ENCODE measurements at places on chromosomes 7 and 10. TPM values are rescaled to one million over a fixed set of nuclear protein-coding genes. Genes with fewer than 3 reads are reported as not detected.

Gene RADIL
- 25.3 TPM for total RNA-seq

Gene SPAM1
- total RNA-seq, result not detected

DNA sequence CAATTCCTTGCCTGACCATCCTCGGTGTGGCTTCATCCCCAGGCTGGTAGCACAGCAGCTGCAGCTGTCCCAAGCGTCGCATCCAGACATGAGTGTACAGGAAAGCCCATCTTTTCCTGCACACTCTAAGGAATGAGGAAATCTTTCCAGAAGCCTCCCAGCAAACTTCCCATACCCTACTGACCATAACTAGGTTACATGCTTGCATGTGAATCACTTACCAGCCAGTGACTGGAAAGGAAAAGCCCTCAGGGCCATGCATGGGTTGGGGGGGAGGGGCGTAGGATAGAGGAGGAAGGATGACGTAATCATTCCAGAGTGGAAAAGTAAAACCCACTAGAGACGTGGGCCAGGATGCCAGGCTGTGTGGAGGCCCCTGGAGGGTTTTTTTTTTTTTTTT lies 18.9 kb upstream of the ZNF212 start:
- no peak for DNase-seq

GRCh38 chr7:158865462-158865922 lies 9.1 kb downstream of the DYNC2I1 start:
- DNase-seq, result no peak

GRCh38 chr7:46738165-46738564 lies 817.1 kb upstream of the IGFBP3 start:
- no peak for DNase-seq

GRCh38 chr10:83346266-83346910 lies 792.9 kb upstream of the GHITM start:
- DNase-seq, result no peak

- DNase-seq, result no peak
Measured at GRCh38 chr10:49759787-49760551, 2.2 kb downstream of the OGDHL start.

DNA sequence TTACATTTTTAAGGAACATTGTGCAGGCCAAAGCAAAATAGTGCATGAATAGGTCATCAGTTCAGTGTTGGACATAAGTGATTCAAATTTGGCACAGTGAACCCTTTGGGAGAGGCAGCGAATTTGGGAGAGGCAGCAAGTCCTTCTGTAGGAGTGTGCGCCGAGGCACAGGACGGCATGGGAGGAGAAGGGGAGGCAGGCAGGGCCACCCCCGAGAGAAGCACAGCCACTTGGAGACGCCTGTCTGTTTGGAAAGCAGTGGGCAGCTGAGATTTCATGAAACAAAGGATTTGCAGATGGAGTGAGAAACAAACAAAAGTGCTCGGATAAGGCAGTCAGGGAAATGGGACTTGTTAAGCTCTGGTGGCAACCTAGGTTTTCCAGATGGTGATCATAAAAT lies 30.6 kb downstream of the VIPR2 start:
- no peak for DNase-seq

Data from SK-MEL-5 (cell line).